PC-3 (cell line): ENCODE measurements at places on chromosomes 7 and 10. TPM values are rescaled to one million over a fixed set of nuclear protein-coding genes. Genes with fewer than 3 reads are reported as not detected.

ARMC3 gene
- 0.18 and 0.40 TPM in 2 replicates for total RNA-seq

PALD1 gene
- 0.46 and 0.80 TPM in 2 replicates for total RNA-seq

C7orf57 gene
- total RNA-seq, result 0.15 TPM in 1 of 2 replicates, not detected in the other

DNA sequence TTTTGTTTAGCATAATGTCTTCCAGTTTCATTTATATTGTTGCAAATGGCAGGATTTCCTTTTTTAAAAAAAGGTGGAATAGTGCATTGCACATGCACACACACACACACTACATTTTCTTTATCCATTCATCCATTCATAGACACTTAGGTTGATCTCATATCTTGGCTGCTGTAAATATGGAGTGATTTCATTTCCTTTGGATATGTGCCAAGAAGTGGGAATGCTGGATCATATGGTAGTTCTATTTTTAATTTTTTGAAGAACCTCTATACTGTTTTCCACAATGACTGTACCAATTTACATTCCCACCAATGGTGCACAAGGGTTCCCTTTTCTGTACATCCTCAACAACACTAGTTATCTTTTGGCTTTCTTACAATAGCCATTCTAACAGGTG, 68.9 kb downstream of the EBLN1 start:
- peak; percentile 35 for DNase-seq

DNA sequence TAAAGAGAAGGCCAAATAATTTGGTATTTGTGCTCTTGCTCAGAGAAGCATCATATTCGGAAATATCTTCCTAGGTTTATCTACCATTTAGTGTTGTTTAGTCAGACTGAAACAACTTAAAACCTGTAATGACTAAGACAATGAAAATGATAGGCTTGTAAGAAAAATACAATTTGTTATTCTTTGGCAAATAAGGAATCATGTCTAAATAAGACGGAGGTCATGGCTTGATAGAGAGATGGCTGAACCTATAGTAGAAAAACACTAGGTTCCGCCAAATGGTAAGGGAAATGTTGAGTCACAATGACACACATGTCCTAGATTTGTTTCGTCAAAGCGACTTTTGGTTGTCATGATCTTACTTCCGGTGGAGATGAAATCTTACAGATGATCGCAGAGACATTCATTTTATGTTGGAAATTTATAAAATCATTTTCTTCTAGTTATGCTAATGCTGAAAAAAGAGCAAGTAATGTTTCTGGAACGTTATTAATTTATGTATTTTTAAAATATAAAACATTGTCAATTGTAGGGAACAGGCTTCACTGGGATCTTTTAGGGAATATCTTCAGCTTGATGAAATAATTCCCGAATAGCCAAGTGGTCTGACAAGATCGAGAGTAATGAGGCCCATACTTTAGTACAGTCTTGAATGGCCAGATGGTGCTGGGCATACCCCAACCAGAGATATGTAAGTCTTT, 1.0 kb downstream of the SRGN start:
- peak; percentile 98 for DNase-seq

DNA sequence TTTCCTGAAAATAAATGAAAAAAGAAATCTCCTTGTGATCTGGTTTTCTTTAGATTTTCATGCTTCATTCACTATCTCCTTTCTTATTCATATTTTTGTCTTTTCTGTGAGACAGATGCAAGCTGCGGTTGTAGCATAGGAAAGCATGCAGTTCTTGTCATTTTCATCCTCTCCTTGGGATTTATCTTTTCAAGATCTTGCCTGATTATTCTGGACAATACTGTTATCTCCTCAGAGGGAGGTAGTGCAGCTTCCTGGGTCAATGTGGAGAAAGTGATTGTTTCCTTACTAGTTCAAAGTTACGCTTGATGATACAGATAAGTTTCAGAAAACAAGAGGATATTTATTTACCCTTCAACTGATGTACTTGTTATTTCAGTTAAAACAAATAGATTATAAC, 114.6 kb downstream of the CPED1 start:
- no peak for DNase-seq
